Activated CD8-positive, alpha-beta memory T cell treated with anti-CD3 and anti-CD28 coated beads for 48 hours (primary cell): ENCODE measurements at places on chromosomes 16 and 17.
A peak's percentile ranks its signal among the peaks of the same experiment; 100 is the strongest.

DNA sequence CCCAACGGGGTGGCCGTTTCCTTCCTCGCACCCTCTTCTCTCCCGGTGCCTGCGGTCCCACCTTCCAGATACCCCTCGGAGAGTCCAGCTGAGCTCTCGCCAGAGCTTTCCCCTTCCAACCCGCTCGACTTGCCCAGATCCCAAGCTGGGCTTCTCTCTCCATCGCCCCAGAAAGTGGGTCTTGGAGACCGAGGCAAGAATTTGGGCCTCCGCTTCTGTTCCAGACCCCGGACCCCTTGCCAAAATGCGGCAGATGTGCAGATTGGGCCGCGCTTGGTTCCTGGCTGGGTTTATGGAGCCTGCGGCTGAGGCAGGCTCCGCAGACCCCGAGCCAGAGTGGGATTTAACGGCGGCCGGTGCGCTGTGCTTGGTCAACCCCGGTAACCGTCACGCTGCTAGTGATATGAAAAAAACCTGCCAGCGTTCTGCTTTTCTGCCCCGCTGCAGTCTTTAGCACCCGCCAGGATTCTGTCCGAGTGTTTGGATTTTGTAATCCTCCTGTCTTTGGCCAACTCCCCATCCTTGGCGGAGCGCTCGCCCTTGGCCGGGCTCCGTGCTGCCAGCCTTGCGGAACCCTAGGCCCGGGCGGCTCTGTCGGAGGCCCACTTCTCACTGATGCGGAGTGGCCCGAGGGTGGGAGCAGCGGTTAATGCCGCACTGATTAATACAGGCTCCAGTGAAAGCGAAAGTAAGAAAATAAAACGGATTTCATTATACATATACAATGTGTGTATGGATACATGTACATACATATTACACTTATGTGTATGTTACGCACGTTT is 754 bp upstream of the SLFN11 start:
- DNase-seq, result peak; percentile 29

GRCh38 chr17:77618731-77619130 is 339.8 kb upstream of the TNRC6C start:
- DNase-seq, result no peak

GRCh38 chr17:46097497-46097896 is 95.7 kb downstream of the KANSL1 start:
- no peak for DNase-seq

DNA sequence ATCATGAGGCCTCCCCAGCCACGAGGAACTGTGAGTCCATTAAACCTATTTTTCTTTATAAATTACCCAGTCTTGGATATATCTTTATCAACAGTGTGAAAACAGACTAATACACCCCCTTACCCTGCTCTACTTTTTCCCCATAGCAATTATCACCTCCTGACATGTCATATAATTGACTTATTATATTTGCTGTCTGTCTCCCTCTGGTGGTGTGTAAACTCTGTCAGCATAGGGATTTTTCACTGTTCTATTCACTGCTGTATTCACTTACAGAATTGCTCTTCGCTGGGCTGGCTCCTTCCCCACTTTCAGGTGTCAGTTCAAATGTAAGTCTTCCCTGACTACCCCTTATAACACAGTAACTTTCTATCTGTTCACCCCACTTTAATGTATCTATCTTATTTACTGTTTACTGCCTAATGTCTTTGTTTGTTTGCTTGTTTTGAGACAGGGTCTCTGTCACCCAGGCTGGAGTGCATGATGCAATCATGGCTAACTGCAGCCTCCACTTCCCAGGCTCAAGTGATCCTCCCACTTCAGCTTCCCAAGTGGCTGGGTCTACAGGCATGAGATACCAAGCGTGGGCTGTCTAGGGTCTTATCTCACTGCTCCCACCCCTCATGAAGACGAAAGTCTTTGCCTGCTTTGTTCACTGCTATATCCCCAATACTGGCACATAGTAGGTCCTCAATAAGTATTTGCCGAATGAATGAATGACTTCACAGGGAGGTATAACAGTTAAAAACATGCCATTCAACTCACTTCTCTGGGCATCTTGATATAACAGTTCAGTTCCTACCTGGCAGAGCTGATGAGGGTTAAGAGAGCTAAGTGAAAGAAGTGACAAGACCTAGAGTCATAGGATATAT is 52.4 kb upstream of the CDH3 start:
- DNase-seq, result no peak

- no peak for DNase-seq
Measured at GRCh38 chr16:10981697-10982216, 37.4 kb downstream of the CLEC16A start.

GRCh38 chr17:45924332-45924820 is 30.0 kb downstream of the MAPT start:
- DNase-seq, result no peak

DNA sequence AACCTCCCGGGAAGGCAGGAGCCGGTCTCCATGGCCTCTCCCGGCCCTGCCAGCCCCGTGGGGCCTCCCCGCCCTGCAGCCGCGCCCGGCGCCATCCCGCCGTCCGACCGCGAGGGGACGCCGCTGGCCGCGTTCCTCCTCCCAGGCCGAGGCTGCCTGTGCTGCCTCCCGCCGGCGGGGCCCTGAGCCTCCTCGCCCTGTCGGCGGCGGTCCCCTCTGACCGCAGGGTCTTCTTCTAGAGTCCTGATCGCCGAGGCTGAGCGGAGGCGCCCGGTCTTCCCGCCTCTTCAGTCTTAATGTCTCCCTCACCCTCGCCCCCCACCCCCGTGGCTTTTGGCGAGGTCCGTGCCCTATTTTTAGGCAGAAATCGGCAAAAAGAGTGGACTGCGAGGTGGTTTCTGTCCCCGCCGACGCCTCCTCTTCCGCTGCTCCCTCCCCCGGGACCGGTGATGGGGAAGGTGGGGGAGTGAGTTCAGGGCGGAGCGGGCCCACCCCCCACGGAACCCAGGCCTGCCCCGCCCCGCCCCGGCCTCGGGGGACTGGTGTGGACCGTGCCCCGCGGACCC is 794 bp upstream of the CPNE7 start:
- peak; percentile 36 for DNase-seq

DNA sequence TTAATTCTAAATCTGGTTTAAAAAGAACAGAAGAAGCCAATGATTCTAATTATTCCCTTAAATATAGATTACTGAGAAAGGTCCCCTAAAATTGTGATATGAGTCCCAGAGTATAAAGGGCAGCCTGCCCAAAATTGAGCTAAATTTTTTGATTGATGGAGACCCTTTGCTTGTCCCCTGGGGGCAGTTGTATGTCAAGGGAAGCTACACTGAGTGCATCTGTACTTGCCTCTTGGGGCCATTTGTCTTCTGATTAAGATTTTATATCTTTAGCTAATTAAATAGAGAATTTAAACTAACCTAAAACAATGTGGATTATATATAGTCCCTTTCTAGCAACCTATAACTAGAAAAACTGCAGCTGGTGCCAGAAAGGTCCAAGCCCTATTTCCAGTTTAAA is 12.6 kb downstream of the BLMH start:
- DNase-seq, result no peak

GRCh38 chr17:28737770-28738679 is 5.8 kb upstream of the TRAF4 start:
- no peak for DNase-seq

- no peak for DNase-seq
Measured at GRCh38 chr16:84239141-84239769, 557 bp downstream of the KCNG4 start.

DNA sequence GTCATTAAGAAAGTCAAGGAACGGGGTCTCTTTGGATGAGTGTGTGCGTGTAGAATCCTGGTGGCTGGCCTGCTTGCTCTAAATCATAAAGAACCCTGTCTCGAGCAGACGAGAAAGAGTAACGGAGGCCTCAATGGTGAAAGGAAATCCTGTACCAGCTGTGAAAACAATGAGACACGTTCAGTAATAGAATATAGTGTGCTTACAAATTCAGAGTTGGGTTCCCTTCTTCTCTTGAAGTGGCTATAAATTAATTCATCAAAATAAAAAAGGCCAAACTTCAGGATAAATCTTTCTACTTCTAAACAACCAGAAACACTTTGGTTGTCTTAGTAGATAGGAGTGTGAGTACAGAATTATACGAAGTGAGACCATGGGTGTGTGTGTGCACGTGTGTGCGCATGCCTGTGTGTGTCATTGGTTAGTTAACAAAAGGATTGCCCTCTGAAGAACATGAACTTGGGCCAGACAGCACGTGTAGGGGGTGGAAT is 48.5 kb downstream of the WWOX start:
- DNase-seq, result no peak

GRCh38 chr16:5333126-5333525 is 235.5 kb upstream of the EEF2KMT start:
- DNase-seq, result no peak

GRCh38 chr17:2542456-2542855 is 30.8 kb upstream of the METTL16 start:
- no peak for DNase-seq

DNA sequence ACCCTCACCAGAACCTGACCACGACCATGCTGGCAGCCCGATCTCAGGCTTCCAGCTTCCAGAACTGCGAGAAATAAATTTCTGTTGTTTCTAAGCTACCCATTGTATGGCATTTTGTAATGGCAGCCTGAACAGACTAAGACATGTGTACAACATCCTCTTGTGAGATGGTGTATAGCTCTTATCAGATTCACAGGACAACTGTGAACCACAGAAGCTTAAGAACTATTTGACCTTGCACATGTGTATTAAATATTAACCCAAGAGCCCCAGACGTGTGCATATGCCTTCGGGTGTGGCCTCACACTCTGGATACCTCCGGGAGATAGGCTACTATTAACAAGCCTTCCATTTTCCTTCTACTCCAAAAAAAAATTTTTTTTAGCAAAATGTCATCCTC is 248.9 kb downstream of the SLC39A11 start:
- no peak for DNase-seq

GRCh38 chr16:58499615-58500351 is at the start of gene NDRG4:
NDRG4 (plus strand) TSS chr16:58500143; CDS start chr16:58500249, 106 bp downstream.
- no peak for DNase-seq

GRCh38 chr17:7549401-7550055 is 670 bp downstream of the TNFSF12 start:
- DNase-seq, result no peak

DNA sequence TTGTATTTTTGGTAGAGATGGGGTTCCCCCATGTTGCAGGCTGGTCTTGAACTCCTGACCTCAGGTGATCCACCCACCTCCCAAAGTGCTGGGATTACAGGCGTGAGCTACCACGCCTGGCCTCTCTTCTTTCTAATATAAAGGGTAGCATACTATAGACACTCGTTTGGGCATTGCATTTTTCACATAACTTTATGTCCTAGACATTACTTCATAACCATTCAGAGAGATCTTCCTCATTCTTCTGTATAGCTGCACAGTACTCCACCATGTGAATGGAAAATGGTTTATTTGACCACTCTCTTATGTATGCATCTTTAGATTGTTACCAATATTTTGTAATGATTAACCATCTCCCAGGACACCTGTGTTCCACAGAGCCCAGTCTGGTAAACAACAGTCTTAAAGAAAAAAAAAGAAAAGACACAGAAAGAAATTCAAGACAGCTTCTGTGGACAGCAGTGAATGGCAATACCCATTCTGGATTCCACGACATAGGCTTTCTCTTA is 42.1 kb downstream of the TK2 start:
- DNase-seq, result no peak

- DNase-seq, result no peak
Measured at GRCh38 chr17:78709119-78709681, 72.9 kb downstream of the CYTH1 start.

DNA sequence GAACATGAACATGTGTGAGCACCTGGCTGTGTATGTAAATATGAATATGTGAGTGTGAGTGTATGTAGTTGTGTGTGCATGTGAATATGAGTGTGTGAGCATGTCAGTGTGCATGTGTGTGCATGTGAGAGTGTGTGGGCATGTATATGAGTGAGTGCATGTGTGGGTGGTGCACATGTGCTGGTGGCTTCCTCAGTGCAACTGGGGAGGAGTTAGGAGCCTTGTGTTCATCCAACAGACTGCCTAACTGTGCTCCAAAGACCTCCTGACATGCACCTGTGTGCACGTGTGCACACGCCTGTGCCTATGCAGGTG is 1.4 kb downstream of the TMEM235 start:
- no peak for DNase-seq

DNA sequence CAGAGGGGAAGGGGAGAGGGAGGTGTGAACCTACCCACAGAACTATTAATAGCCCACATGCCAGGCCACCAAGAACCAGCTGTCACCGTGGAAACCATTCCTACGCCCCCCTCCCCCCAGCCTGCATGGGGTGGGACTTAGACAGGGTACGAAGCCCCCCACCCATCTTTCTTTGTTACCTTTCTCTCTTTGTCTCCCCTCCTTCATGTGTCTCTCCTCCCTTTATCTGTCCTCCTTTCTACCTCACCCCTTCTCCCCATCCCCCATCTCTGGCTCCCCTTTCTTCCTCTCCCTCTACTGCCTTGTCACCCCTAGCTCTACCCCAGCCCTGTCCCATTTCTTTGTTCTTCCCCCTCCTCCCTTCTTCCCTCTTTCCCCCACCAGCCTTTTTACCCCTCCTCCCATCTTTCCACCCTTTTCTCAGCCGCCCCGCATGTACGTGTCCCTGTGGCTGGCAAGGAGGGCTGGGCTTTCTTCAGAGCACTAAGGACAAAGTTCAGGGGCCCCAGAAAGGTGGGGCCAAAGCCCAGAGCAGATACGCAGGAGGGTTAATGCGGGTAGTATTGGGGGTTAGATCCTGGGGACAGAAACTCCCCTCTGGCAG is 8.0 kb downstream of the THRA start:
- no peak for DNase-seq

DNA sequence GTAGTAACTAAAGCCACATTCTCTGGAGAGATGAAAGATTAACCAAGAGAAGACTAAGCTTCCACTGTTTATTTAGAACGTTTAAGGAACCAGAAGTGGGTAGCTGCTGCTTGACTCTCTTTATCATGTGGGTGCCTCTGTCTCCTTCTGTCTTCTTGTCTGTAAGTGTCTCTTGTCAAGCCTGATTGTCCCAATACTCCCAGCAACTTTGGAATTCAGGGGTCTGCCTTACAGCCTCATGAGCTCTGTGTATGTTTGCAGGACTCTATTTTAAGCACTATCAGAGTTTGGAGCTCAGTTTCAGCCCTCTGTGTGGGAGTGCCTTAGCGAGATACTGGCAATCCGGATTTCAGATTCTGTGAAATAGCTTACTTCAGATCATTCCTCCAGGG is 29.3 kb upstream of the SPACA3 start:
- no peak for DNase-seq

DNA sequence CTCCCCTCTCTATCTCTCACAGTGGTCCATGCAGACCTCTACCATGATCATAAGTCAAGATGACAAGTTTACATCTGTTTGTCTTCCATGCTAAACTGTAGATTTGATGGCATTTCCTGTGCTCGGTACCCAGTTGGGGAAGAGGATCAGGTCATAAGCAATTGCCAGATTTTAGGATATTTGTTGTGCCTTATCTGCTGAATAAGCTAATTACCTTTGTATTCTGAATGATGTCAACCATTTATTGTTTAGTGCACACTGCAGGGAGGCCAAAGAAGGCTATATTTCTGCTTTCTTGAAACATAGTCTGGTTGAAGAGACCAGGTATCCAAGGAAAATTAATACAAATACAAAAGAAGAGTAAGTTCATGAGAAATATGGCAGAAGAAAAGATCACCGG is 5.8 kb upstream of the ALDOC start:
- DNase-seq, result no peak
